ENCODE measurements at places on chromosomes 3 and 15.

DNA sequence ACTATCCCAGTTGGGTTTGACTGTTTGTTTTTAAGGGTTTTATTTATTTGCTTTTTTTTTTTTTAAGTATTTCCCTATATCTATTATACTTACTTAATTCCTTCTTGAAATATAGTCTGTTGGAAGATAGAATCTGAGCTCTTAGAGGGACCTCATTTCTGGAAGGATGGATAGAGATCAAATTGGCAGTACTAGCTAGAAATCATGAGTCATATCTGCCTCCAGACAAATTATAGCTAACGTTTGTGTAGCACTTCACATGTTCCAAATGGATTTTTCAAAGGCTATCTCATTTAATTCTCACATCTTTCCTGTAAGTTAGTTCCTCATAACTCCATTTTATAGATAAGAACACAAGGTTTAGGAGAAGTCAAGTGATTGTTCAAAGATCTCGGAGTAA is 384.7 kb downstream of the ZIC1 start:
- DNase-seq = peak; percentile 4

DNA sequence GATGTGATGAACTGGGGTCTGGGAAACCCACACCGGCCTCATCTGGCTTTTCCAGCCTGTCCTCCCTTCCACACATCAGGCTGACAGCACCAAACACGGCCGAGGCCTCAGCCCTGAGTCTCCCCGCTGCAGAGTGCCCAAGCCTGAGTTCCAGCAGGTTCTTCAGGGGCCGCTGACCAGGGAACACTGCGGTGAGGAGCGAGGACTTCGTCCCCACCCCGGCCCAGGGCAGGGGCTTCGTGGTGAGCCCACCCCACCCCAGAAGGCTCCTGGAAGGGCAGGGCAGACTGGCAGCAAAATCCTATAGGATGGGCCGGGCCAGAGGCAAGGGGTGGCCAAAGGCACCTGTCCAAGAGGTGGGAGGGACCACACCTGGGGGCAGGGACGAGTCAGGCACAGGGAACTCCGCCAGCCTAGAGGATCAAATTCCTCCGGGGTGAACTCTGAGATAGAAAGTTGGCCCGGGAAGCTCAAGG is at the start of gene SLC51A:
SLC51A (plus strand) TSS at position 446 of the 476 bp plus-strand sequence. CDS start 179 bp downstream, outside the sequence.
- no peak for DNase-seq

DNA sequence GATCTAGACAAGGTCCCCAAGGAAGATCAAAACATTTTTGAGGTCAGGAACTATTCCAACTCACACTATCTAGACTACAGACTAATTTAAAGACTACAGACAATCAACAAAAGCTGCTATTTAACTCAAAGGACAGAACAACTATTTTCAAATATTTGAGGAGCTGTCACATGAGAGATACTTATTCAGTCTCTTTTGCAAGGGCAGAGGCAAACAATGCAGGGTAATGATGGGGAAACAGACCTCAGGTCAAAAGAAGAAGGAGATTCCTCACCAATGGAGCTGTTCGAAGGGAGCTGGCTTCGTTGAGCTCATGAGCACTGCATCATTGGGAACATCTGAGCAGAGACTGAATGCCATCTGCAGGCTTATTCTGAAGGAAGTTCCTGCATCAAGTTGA is 231.9 kb downstream of the DTWD1 start:
- no peak for DNase-seq

- DNase-seq = no peak
Measured at GRCh38 chr15:68372291-68372811, 59.6 kb downstream of the ITGA11 start.

DNA sequence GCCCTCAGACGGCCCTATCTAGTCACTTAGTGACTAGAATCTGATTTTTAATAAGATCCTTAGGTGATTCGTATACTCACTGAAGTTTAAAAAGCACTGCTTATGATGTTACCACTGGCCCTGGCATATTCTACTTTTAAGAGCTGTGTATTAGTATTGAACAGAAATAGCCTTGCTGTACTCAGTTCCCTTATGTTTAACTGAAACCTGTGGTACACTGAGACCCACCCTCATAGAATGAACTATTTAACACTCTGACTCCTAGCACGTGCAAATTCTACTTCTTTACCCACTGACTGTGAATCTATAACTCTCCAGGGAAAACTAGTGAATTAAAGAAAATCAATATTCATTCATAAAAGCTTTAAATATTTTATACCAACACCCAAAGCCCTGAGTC is 108.9 kb downstream of the CCNL1 start:
- DNase-seq = no peak

GRCh38 chr15:85925649-85926237 is 131.0 kb upstream of the KLHL25 start:
- DNase-seq = no peak

DNA sequence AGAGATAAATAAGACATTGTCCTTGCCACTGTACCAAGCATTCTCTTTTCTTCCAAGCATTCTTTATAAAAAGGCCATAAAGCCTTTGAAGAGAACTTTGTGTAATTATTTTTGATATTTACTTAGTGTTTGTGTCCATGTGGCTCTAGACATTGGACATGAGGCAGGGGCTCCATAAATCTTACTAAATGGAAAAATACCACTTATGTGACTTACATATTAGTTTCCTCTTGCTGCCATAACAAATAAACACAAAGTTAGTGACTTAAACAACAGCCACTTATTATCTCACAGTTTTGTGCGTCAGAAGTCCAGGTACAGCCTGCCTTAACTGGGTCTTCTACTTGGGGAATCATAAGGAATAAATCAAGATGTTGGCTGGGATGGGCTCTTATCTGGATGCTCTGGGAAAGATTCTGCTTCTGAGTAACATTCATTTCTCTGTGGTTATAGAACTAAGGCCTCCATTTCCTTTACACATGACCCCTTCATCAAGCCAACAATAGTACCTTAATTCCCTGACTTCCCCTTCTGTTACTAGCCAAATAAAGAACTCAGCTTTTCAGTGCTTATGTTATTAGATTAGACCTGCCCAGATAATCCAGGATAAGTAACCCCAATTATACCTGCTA is 59.9 kb upstream of the COL8A1 start:
- DNase-seq = no peak

DNA sequence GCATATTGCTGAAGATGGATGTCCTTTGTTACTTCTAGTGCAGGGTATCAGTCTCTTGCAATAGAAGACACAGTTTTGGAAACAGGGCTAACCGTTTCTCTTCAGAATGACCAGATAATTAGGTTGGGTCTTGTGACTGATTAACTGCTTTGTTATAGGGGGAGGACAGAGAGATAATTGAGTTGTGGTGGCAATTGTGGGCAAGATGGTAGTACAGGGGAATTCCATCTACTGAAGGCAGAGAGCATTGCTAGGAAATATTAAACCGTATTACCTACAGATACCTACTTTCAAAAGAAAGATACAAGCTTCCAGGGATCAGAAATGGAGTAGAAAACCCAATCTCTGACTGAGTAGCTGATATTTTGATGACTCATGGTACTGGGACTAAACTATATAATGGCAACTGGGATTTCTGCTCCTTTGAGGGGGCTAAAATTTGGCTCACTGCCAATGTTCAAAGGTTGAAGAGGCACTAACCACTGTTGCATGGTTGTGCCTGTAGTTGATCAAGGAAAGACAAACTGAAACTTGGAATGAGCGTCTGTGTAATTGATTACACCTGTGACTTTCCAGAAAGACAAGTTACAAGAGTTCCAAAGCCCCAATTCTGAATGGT is 4.2 kb downstream of the PRR23B start:
- DNase-seq = no peak

DNA sequence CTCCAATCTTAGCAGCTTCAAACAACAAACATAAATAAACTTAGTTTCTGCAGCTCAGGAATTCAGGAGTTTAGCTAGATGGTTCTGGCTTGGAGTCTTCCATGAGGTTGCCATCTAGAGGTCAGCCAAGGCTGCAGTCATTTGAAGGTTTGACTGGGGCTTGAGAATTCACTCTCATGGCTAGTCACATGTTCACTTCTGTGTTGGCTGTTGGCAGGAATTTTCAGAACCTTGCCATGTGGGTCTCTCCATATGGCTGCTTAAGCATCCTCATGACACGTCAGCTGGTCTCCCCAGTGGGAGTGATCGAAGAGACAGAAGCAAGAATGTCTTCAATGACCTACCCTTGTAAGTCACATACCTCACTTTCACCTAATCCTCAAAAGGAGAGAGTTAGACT is 269.2 kb upstream of the CNTN3 start:
- DNase-seq = peak; percentile 38

GRCh38 chr15:99473981-99474906 is 91.5 kb upstream of the MEF2A start:
- DNase-seq = no peak

- no peak for DNase-seq
Measured at GRCh38 chr15:21267226-21267625, 173.1 kb downstream of the POTEB3 start.

DNA sequence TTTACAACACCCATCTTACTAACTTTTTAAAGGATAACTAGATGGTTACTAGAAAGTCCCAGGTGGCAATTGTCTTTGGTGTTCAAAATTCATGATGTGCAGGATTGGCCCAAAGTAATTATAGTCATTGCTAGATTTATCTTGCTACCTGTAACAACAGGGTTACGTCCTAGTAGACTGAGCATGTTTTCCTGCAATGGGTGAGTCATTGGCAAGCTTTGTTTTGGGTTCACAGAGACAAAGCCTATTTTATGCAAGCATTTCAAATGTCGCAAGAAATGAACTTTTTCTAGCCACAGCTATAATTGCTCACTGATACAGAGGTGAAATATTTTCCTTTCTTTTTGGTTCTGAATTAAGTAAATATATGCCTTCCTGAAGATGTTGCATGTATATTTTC is 267.6 kb downstream of the AGBL1 start:
- no peak for DNase-seq

- no peak for DNase-seq
Measured at GRCh38 chr3:186173224-186173815, 64.4 kb upstream of the ETV5 start.

GRCh38 chr15:77387365-77388105 is 32.4 kb downstream of the PEAK1 start:
- no peak for DNase-seq

GRCh38 chr3:138914870-138915502 is 32.0 kb downstream of the FOXL2 start:
- peak; percentile 35 for DNase-seq

DNA sequence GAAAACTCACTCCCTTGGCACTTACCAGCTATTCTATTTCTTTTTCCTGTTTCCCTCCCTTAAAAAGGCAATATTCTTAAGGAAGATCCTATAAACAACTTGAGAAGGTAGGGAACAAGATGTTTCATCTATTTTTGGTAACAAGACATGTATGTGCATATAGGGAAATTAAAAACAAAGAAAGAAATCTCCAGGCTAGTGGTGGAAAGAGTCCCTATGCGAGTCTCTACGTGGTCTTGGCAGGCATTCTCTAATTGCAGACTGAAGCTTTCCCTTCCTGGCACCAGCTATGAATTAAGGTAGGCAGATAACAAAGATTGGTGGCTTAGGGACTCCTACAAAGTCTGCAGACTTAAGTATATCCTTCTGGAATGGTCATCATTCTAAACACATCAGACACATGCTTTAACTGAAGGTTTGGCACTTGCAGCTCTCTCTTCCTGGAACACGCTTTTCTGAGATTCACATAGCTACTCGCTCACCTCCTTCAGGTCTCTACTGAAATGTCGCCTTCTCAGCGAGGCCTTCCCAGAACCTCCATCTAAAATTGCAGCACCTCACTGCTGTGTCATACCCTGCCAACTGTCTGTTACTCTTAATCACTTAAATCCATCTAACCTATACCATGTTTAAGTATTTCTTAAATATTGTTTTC is 336.0 kb downstream of the VGLL3 start:
- DNase-seq = no peak

- DNase-seq = no peak
Measured at GRCh38 chr3:4220065-4220464, 83.1 kb upstream of the SETMAR start.

DNA sequence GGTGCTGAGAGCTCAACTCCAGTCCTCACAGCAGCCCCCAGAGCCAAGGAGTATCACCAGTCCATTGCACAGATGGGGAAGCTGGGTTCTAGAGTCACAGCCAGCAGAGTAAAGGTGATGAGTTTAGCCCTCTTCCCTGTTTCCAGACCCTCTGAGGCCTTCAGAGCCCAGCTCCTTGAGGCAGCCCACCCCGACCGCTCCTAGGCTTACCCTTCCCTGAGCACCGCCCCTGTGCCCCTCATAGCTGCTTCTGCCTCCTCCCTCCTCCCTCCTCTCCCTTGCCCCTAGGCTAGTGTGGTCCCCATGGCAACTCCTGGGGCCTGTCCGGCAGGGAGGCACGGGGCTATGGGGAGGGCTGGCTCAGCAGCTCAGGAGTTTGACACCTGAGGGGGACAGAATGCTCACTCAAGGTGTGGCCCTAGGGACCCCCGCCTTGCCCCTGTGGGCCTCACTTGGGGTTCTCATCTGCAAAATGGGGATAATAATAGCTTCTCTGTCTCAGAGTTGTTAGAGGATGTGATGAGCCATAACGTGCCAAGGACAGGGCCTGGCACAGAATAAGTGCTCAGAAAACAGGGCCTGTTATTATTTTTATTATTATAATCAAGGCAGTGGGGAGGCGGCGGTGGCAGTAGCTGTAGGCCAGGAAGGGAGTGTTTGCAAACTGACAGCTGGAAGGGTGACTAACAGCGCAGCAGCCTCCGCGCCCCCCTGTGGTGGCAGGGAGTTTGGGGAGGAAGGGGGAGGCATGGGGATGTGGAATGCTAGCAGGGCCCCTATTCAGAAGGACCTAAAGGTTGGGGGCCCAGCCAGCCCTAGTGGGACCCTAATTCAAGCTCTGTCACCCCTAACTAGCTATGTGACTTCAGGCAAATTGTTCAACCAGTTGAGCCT is 11.5 kb downstream of the CSK start:
- DNase-seq = no peak

DNA sequence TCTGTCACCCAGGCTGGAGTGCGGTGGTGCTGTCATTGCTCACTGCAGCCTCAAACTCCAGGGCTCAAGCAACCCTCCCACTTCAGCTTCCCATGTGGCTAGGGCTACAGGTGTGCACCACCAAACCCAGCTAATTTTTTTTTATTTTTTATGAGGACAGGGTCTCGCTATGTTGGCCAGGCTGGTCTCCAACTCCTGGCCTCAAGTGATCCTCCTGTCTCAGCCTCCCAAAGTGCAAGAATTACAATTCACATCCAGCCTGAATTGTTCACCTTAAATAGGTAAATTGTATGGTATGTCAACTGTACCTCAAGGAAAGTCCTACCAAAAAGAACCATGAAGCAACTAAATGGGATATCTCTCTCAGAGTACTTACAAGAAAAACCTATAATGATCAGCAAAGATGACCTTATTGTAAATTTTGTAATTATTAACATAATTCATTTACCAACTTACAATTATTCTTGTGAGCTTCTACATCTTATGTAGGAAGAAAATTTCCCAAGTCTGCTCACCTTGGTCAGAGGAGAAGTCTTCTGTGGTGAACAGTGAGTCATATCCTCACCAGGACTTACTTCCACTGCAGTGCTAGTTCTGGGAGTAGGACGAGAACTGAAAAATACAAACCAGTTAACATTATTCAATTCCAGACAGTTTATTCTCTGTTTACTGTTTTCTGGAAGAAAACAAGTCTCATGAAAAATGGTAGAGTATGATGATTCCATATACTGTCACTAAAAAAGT is 54.4 kb downstream of the ULK4 start:
- DNase-seq = no peak

GRCh38 chr15:57015897-57016296 is 97.5 kb downstream of the TCF12 start:
- no peak for DNase-seq
